ENCODE measurements at places on chromosomes 5 and 9. TPM values are rescaled to one million over a fixed set of nuclear protein-coding genes. Genes with fewer than 3 reads are reported as not detected.
A peak's percentile ranks its signal among the peaks of the same experiment; 100 is the strongest.

- DNase-seq, result no peak
Measured at GRCh38 chr9:33791117-33791516, 4.2 kb upstream of the PRSS3 start.

GRCh38 chr5:76703707-76704106 lies 12.2 kb upstream of the F2R start:
- DNase-seq, result no peak

DNA sequence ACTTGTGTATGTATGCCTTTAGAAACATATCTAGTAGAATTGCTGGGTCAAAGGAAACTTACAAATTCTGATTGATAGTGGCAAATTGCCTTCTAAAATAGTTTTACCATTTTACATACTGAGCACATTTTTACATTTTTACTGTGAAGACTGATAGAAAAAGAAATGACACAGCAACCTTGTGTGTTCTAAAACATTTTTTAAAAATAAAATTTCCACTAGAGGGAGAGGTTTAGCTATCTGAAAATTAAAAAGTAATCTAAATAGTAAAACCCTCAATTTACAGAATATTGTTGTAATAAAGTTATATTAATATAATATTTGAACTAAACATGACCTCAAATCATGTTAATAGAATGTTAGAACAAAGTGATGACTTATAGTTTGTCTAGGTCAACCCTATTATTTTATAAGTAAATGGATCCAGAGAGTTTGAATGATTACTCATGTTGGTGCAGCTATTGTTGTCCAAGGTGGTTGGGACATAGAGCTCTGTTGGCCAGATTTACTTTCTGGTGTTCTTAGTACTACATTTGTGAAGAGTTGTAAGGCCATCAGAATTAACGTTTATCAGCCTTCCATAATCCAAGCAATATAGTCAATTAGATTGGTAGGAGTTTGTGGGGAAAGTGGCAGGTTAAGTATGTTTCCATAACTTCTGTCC lies 17.2 kb downstream of the CENPP start:
- no peak for DNase-seq

DNA sequence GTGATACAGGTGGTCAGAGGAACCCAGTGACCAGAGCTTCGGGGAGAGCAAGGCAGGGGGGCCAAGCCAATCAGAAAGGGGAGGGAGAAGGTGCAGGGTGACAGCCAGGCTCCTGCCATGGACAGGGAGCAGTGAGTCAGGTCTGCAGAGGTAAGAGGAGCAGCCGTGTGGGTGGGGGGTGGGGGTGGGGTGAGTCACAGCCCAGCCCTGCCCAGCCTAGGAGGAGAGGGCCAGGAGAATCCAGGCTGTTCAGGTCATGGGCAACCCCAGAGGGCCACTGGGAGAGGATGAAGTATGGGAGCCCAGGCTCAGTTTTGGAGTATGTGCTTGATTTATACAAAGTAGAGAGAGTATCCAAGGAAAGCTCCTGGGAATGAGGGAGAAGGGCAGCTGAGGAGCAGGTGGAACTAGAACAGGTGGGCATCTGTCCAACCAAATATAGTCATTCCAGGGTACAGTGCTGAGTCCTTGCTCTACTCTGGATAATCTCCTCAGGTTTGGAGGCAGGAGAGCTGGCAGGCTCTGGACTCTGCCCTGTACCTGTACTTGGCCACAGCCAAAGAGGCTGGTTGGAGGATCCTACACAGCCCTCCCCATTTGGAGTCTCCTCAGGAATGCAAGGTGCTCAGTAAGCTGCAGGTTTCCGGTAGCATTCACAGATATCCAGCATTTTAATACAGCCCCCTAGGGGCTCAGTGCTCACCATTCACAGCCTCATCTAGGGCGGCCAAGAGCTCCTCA lies 1.6 kb downstream of the HBEGF start:
- no peak for DNase-seq

TMOD1 gene
- 29.7 TPM for polyA plus RNA-seq

DNA sequence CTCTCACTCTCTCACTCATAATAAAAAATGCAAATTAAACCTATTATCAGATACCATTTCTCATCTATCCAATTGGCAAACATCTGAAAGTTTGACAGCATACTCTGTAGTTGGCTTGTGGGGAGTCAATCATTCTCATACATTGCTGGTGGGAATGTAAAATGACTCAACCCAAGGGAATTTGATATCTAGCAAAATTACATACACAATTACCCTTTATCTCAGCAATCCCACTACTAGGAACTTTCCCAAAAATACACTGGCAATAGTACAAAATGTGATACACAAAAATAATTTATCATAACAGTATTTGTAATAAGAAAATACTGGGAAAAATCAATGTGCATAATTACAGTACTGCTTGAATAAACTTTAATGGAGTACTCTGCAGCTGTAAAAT lies 731.3 kb downstream of the DTWD2 start:
- DNase-seq, result no peak

SLCO6A1 gene
- not detected for polyA plus RNA-seq

DNA sequence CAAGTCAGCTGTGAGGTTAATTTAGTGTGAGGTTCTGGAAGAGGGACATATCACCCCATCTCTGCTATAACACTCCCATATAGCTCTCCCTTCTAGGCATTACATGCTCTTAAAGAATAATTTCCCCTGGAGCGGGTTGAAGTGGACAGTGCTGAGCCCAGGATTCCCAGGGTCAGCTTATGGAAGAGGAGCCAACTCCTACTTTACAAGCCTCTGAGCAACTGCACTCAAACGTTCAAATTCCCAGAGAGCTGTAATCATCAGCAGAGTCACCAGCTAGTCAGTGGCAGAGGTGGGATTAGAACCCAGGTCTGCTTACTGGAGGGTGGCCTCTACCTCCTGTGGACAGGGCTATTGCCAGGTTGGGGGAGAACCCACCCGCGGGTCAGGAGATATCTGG lies 1.4 kb downstream of the NEURL1B start:
- DNase-seq, result no peak

GRCh38 chr9:90330231-90330630 lies 312.4 kb downstream of the DIRAS2 start:
- no peak for DNase-seq

GRCh38 chr5:3794611-3795010 lies 199.0 kb downstream of the IRX1 start:
- DNase-seq, result no peak

DNA sequence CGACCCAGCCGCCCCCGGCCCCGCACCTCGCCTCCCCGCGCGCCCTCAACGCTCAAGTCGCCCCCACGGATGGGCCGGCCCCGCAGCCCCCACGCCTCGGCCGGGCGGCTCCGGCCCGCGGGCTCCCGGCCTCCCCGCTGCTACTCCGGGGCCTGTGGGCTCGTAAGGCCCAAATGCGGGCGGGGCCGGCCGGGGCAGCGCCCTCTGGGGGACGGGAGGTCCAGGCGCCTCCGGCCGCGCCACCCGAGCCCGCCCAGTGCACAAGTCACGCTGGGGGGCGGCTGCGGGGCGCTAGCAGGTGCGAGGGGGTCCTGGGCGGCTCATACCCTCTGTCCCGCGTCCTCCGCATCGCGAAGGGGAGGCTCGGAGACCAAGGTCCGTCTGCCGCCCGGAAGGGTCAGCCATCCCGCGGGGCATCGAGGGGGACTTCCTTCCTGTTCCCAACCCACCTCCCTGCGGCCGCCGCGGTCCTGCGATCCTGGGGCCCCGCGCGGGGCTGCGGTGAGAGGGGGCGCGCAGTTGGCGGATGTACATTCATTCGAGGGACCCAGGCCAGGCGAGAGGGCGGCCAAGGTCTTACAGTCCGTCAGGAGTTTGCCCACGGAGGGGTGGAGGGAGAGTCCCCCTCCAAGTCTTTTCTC lies at the start of gene CIZ1:
Gene CIZ1, minus strand, starts transcription at position 167 of the 641 bp plus-strand sequence. CDS start 715 bp downstream, outside the sequence.
- peak; percentile 88 for DNase-seq

PCDHA9 gene
- polyA plus RNA-seq, result not detected

NMRK1 gene
- 10.4 TPM for polyA plus RNA-seq

DNA sequence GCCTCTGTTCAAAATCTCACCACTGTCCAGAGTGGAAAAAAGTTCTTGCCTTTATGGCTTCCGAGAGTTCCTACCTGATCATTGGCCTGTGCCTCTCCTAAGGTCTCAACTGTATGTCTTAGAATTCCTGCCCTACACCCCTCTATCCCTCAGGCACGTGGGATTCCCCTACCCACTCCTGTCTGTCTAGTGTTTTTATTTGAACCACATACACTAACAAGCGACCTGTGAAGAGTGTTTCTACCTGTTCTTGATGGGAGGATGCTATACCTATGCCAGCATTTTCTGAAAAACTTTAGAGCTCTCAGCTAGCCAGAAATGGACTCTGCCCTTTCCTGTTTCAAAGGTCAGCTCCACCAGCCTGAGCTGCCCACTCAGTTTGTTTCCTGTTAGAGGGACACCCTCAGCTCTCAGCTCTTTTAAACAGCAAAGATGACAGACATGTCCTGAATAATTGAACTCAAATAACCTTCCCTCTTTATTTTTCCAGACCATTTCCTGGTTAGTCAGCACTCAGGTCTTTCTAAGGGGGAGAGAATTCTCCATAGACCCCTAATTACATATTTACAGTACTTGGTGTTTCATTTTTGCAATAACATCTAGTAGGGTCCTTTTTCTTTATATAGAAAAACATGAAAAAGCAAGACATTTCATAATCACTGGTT lies 214.8 kb downstream of the AOPEP start:
- DNase-seq, result no peak

DNA sequence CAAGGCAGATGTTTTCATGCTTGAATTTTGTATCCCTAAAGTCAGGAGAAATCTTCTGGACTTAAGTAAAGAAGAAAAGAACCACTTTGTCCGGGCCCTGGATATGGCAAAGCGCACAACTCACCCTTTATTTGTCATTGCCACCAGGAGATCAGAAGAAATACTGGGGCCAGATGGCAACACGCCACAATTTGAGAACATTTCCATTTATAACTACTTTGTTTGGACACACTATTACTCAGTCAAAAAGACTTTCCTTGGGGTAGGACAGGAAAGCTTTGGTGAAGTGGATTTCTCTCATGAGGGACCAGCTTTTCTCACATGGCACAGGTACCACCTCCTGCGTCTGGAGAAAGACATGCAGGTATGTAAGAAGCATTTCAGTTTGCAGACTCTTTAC lies 2.3 kb downstream of the TYRP1 start:
- no peak for DNase-seq

AMACR gene
- 23.1 TPM for polyA plus RNA-seq

C7 gene
- 3.6 TPM for polyA plus RNA-seq

DNA sequence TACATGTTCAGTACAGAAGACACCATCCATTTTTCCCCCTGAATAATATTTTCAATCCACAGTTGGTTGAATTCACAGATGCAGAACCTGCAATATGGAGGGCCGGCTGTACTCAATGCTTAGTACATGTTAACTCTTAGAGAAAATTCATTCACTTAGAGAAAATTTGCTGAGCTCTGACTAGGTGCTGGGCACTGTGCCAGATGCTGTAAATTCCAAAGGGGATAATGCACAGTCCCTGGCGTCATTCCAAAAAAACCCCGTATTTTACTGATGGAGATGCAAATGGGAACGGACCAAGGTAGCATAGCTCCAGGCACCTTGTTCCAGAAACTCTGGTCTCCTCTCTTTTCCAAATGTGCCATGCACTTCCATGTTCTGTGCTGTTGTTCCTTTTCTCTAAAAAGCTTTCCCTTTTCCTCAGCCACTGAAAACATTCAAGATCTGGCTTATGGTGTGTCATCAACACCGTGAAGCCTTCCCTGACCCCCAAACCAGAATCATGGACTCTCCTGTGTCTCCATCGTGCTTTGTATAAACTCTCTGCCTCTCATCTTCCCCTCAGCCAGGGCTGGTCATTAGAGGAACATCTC lies 55.7 kb upstream of the COL15A1 start:
- DNase-seq, result peak; percentile 45

PLPP7 gene
- polyA plus RNA-seq, result 8.3 TPM

GRCh38 chr5:72651109-72651508 lies 143.9 kb upstream of the ZNF366 start:
- DNase-seq, result no peak

DNA sequence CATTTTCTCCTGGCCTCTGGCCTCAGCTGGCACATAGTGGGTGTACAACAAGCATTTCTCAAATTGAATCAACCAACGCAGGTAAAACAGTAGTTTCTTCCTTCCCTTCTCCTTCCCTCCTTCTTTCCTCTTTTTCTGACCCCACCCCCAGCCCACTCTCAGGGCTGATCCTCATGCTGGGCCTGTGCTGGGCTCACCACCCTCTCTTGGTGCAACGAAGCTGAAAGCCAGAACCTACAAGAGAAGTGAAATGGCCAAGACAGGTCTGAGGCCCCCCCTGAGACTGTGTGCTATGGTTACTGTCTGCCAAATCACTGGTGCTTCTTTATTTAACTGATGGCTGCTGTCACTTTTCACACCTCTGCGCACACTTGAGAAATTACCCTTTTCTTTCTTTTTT lies 53.0 kb upstream of the BOD1 start:
- no peak for DNase-seq
